ENCODE measurements at places on chromosomes 6 and 20.

DNA sequence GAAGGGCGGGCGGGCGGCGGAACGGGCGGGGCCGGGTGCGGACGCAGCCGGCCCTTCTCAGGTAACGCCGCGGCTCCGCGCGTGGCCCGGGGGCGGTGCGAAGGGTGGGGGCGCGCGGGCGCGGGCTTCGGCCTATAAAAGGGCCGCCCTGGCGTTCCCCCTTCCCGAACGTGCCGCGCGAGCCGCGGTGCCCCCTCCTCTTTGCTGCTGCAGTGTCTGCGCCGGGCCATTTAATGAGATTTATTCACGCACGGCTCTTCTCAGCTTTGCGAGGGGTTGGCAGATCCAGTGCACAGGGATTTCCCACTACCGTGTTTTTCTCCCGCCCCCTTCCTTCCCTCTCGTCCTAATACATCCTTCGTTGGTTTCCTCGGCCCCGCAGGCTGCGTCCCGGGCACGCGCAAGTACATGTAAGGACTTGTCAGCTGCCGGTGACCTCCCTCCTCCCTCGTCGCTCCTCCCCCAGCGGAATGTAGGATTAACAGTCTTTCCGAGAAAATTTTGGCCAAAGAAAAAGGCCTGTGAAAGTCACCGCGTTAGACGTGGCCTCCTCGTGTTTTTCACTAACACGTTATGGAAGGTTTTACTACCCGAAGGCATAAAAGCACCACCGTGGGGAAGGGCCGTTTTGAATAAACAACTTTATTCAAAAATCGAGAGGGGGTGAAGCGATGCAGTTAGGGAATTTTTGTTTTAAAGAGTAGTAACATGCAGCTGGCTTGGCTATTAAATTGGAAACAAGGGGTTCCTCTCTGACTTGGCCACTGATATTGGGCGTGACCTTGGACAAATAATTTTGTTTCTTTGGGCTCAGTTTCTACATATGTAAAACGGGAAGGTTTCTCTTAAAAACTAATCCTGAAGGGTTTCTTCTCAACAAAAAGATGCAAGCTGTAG, 966 bp upstream of the REV3L start:
- DNase-seq, result peak; percentile 90

DNA sequence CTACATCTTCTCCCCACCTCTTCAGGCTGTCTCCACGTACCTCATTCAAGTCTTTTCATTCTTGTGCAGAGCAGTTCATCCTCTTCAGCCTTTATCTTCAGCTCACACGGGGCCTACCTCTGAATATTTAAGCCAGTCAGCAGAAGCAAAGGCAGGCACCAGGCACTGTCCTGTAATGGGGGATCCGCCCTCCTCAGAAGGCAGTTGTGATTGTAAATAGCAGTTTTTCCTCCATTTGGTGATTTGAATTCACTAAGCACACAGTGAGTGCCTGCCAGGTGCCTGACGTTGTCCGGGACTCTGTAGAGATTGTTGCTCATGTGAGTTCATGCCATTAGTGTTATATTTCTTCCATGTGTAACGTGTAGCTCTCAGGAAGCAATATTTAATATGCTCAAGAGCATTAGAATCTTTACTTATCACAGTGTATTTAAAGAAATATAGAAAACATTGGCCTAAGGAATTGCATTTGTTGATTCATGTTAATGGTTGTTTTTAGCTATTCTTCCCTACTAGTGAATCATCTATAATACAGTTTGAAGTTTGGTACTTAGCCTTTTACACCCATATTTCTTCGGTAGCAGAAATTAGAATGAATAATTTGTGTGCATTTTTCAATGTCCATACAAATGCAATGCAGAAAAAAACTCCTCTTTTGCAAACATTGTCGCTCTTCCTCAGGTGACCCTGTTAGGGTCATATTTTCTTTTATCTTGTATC, 17.9 kb downstream of the BPHL start:
- DNase-seq, result no peak

GRCh38 chr6:29678114-29678513, 2.8 kb downstream of the ZFP57 start:
- no peak for DNase-seq

- DNase-seq, result no peak
Observed at GRCh38 chr6:12147557-12148316, 135.6 kb downstream of the HIVEP1 start.

- no peak for DNase-seq
Observed at GRCh38 chr6:25829375-25829774, 2.5 kb downstream of the SLC17A1 start.

GRCh38 chr6:77205936-77206335, 257.4 kb downstream of the HTR1B start:
- DNase-seq, result no peak

- peak; percentile 90 for DNase-seq
Observed at GRCh38 chr20:21505161-21505809, 8.6 kb downstream of the NKX2-2 start.

DNA sequence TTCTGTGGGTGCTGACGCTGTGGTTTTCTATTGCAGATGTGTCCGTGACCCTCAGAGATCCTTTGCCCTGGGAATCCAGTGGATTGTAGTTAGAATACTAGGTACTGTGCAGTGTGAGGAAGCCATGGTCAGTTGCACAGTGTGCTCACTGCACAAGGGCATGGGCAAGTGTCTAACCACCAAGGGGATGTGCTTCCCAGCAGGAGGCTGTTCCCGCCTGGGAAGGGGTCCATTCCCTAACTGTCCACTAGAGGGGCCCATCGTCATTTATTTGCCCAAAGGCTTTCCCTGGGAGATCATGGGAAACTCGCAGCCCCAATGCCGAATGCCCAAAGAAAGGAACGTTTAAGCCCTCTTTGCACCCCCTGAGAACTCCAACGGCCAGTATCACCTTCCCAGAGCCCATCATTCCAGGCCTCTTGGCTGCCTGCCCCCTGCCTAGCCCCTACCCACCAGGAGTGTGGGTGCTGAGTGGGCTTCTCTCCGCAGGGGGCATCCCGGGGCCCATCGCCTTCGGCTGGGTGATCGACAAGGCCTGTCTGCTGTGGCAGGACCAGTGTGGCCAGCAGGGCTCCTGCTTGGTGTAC, 26.2 kb downstream of the SLCO4A1 start:
- no peak for DNase-seq

- DNase-seq, result no peak
Observed at GRCh38 chr6:24760210-24760609, 14.5 kb upstream of the GMNN start.

GRCh38 chr6:78611886-78612480, 255.4 kb upstream of the IRAK1BP1 start:
- no peak for DNase-seq

DNA sequence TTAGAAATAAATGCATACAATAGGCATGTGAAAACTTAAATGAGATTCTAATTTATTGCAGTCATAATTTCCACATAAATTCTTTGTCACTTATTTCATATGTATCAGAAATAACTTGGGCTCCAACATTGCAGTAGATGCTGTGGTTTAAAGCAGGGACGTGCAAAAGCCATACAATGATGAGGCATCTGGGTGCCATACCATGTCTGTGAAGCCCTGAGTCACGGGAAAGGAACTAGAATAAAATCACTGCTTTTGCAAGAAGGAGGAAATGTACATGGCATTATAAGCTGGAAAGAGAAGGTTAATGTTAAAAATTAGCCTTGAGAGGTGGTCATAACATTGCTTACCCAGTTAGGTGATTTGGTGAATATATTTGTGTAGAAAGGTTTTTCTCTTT, 180.4 kb downstream of the SASH1 start:
- no peak for DNase-seq

DNA sequence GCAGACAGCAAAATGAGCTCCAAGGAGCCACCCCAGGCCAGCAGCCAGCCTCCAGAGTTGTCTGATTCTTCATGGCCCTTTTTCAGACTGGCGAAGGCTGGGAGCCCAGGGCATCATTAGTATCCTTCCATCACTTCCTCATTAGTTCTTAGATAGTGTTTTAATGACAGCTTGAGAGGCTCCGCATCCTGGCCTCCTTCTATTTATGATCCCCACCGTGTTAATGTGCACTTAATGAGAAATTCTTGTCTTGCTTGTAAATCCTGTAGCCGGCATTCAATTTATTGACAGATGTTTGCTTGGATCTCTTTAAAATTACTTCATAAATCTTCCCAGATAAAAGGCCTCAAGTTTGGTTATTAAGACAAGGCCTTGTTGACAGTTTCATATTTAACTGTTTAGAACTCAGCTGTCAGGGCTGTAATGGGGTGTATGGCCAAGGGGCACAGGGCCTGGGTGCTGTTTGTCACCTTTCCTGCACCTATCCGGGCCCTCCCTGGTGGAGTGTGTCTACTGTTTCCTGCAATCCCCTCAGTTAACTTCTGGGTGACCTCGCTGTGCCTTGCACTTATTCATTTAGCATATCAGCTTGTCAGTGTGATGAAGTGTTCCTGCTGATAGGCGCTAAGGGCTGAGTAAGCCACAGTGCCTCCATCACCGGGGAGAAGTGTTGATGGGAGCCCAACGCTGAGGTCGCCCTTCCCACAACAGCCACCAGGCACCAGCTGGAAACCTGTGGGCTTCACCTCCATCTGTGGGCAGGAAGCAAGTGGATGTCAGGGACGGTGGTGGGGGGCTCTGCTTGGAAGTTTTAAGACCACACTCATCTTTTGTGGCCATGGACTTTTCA, 169.3 kb downstream of the TSHZ2 start:
- DNase-seq, result no peak

DNA sequence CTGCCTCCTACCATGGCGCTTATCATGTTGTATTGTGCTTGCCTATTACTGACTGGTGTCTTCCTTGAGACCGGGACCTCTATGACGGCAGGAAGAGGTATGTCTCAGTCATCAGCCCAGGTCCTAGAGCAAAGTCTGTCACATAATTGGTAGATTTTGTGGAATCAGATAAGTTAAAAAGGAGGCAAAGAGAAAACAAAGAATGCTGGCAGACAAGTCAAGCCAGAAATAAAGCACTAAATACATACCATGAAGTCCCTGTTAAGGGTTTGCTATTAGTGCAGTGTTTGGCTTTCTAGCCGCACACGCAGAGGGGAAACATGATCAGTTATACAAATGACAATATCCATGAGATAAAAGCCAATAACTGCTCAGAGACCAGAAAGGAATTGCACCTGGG, 6.0 kb downstream of the TOMM34 start:
- no peak for DNase-seq

GRCh38 chr6:71317441-71317840, 28.8 kb downstream of the OGFRL1 start:
- DNase-seq, result no peak

DNA sequence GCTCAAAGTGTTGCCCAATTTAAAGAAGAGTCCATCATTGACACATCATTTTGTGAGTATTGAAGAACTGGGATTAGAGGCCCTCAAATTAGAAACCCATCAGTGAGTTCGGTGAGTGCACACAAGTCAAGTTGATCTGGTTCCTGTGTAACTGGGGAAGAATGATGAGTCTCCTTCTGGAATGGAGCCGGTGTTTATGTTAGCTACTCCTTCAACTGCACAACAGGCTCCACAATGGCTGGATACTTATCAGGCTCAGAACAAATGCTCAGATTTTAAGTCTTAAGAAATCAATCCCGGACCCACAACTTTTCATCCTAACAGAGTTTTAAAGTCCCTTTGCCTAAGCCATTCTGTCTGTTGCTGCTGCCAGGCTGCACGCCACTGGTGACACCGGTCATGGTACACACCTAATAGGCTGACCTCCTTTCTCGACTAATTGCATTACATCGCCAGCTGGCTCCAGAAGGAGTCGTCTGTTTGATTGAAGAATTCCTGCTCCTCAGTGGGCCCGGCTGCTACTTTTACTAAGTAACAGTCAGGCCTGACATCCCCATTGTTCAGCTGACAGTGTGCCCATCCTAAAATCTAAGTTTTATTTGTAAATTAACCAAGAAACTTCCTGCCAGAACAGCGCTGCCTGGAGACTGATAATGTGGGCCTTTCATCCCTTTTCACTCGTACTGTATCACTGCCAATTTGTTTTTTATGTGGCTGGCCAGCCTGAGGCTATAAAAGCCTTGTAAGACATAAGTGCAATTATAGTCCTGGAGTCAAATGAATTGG, 130.4 kb downstream of the INSM1 start:
- DNase-seq, result no peak

DNA sequence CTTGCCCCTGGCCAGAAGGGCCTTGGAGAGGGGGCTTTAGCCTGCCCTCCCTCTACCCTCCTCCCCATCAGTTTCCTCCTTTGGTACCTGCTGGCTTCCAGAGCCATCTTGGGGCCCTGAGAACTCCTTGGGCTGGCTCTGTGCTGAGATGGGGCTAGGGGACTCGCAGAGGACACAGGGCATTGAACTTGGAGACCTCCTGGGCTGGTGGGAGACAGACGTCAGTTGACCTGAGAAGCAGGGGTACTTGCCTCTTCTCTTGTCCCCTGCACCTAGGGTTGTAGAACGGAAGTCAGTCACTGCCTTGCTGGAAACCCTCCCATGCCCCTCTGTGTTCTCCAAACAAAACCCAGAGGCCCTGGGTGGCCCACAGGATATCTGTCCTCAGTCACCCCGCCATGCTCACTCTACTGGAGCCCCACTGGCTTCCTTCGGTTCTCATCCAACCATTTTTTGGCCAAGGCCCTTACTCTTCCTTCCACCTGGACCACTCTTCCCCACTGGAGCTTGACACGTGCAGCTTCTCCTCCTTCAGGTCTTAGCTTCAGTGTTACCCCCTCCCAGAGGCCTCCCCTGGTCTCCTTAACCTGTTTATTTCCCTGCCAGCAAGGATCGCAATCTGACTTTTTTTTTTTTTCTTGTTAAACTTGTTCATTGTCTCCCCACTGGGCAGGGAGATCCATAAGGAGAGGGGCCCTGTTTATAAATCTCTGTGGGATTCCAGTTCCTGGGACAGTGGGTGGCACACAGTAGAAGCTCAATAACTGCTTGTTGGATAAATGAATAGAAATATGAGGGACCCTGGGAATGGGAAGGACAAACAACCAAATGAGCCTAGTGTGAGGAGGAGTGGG, 971 bp downstream of the RBCK1 start:
- no peak for DNase-seq

DNA sequence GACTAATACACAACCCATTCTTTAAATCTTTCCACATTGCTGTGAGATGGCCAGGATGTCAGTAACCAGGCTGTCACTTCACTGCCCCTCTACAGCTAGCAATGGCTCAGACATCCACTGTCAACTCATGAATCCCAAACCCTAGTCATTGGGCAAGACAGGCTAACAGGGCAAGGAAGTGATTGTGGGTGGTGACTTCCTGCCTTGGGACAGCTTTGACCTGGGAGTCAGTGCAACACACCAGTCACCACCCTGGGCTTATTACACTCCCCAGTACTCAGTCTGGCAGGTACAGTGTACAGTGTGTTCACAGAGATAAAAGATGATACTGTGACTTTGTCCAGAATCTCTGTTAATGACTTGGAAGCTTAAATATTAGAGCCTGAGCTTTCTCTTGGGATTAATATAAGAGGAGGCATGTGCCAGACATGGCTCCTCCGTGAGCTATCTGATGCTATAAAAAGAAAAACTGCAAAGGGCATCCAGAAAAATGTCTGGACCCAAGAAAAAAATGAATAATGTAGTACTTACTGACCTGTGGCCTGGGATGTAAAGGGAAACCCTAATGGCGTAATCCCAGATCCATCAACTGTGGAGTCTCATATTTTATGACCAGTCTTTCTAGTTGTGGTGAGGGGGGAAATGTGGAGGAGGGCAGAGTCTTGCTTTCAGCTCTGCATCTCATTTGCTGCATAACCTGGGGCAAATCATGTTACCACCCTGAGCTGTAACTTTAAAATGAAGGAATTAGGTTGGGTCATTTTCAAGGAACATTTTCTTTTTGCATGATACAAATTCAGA, 244.4 kb downstream of the SLC24A3 start:
- DNase-seq, result no peak
